Effector CD4-positive, alpha-beta T cell (primary cell): ENCODE measurements at places on chromosomes 16 and 17.

GRCh38 chr16:83973077-83973476 lies 5.0 kb downstream of the NECAB2 start:
- no peak for DNase-seq

DNA sequence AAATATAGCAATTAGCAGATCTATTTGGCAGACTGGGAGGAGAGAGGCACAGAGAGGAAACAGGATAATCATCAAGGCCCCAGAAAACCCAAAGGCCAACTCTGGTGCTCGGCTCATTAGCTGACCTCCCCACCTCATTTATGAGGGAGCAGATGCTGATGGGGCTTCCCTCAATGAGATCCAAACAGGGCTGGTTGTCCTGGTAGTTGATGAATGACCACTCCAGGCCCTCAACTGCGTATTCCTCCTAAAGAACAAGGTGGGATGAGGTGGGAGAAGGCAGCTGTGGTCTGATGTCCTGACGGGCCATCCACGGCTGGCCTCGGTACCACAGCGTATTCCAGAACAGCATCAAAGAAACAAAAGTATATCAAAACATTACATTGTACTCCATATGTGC lies 20.8 kb downstream of the ZNHIT3 start:
- no peak for DNase-seq

DNA sequence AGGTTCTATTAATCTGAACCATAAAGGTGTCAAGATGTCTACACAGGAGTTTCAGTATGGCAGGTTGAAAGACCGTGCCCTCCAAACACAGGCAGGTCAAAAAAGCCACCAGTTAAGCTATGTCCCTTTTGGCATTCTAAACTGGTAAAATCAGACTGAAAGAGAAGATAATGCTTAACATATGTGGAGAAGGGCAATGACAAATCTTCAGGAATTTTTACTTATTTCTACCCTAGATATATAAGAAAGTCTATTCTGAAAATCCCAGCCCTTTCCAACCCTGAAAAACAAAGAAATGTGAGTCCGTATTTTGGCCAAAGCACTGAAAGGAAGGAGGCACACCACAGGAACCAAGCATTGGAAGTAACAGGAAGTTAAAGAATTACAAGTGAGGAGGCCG lies 16.5 kb downstream of the AP1G1 start:
- no peak for DNase-seq

- no peak for DNase-seq
Observed at GRCh38 chr16:55661941-55662643, 6.3 kb downstream of the SLC6A2 start.

GRCh38 chr16:11183035-11183812 lies 72.8 kb downstream of the SOCS1 start:
- DNase-seq = no peak

DNA sequence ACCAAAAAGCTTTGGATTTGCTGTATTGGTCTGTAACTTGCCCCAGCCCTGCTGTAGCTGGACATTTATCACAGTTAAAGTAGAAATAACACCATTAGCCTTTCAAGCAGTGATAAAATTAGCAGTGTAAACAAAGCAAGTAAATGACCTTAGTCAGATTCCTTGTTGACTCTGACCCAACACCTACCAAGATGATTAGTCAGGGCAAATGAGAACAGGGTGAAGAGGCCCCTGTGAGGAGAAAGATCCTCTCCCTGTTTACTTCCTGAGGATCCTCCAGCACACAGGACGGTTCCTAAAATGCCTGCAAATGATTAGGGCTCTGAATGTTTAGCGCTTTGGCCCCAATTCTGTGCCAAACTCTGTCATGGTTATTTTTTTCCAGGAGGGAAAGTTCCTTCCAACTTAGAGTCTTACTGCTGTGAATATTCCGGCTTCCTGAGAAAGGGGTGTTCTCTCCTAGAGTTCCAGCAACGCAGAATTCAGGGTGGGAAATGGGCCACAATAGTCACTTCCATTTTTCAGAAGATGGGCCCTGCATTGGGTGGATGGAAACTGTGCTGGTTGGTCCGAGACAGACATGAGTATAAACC lies 259.0 kb upstream of the MYOCD start:
- no peak for DNase-seq

DNA sequence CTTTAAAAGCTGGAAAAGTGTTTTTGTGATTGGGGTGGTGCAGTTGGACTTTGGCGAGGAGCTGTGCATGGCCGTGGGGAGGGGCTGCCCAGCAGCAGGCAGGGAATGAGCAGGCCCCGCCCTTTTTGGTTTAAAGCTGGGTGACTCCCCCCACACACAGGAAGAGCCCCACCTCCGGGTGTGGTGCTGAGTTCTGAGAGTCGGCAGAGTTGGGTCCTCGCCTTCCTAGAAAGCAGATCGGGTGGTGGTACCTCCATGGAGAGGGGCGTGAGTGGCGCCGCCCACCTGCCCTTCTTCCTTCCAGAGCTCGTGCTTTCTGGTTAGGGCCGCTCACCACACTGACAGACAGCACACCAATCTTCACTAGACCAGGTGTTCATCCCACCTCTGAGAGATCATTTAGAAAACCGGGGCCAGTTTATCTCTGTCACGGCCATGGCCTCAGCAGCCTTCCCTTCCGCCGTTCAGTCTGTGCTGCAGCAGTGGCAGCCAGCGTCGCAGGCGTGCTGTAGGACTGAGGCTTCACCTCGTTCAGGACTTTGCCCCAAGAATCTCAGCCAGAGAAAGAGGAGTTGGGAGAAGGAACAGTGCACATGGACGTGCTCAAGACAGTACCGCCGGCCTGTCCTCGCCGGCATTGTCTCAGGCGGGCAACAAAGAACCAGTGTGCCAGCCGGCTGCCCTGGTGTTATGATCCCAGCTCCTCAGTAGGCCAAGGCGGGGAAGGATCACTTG lies 144.0 kb upstream of the CHMP6 start:
- no peak for DNase-seq

- no peak for DNase-seq
Observed at GRCh38 chr16:12303653-12304052, 327.1 kb downstream of the SNX29 start.

- no peak for DNase-seq
Observed at GRCh38 chr16:86994215-86994614, 323.0 kb downstream of the C16orf95 start.

DNA sequence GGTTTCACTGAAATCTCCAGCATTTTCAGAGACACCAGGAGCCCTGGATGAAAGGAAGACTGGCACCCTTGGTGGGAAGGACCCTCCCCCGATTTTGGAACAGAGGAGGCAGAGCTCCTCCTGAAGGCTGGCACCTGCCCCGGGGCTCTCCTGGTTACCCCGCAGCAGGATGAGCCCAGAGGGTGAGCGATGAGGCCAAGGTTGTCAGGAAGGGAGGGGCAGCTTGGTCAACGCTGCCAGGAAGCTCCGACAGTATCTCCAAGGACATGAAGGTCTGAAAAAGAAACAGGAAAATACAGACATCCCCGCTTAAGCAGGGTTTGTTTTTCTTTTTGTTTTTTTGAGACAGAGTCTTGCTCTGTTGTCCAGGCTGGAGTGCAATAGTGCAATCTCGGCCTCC lies 15.5 kb upstream of the ACSF3 start:
- no peak for DNase-seq

DNA sequence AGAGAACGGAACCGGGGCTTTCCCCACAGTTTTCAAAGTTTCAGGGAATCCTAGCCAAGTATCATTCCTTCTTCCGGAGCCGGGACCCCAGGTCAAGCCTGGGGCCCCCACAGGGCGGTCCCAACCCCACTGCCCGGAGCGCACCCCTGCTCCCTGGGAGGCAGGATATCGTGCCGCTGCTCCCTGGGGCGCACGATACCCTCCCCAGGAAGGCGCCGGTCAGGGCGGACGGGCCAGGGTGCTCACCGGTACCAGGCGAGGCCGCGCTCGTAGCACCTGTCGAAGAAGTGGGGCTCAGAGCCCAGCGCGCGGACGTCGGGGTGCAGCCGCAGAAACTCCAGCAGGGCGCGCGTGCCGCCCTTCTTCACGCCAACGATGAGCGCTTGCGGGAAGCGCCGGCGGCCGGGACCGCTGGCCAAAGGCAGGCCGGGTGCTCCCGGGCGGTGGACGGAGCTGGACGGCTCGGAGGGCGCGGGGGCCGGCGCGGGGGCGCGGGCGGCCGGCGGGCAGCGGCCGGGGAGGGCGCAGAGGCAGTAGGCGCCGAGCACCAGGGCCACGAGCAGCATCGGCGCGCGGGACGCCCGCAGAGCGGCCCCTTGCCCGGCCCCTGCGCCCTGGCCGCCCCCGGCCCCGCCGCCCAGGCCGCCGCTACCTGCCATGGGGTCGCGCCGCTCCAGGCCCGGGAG lies 407 bp downstream of the HS3ST6 start:
- DNase-seq = no peak

GRCh38 chr17:82884970-82885353 lies 45.1 kb upstream of the ZNF750 start:
- no peak for DNase-seq

- no peak for DNase-seq
Observed at GRCh38 chr16:76583466-76583865, 306.3 kb downstream of the CNTNAP4 start.

DNA sequence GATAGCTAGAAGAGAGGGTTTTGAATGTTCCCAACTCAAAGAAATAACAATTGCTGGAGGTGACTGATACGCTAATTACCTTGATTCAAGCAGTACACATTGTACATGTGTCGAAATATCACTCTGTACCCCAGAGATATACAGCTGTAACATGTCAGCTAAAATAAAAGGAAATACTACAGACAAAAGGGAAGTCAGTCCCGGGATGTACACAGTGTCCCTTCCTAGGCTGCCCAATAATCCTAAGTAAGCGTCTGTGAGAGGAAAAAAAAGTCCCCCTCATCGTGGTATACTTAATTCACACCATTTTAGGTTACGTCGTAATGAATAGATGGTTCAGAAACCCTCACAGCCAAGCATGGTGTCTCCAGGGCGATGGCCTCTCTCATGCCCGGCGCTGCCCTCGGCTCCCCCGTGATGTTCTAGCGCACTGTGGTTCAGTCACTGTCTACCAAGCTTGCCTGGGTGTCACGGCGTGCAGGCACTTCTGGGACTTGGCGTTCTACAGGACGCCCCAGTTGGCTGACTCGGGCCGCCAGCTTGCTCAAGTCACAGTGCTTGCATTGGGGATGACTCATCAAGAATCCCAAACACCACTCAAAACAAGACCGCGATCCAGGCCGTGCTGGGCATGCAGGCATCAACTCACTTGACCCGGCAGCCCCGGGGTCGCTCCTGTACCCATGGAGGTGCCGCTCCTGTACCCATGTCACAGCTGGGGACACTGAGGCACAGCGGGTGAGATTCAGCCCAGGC lies 27.6 kb downstream of the CCDC40 start:
- DNase-seq = no peak
